Chondrocyte (in vitro differentiated cells): ENCODE measurements at places on chromosomes 1 and 21. TPM values are rescaled to one million over a fixed set of nuclear protein-coding genes. Genes with fewer than 3 reads are reported as not detected.

DNA sequence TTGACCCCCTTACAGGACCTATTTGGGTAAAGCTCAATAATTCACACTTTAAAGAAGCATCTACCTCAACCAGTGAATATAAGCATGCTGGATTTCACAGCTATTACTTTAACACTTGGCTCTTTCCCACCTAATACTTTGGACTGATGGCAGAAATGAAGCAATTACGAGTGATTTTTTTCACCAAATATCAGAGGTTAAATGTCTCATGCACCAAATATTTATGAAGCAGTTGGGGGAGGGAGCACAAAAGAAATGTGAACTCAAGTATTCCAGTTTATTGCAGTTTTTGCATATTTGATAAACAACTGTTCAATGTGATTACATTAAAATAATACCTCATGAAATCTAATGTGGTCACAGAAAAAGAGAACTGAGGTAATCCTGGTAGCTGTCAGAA lies 223.6 kb downstream of the LRRC7 start:
- H3K27me3 ChIP-seq, result peaks cover 19% of the 10 kb centered on the region
- H3K4me3 ChIP-seq, result no peak overlapping the region
- H3K4me1 ChIP-seq, result no peaks in the 10 kb centered on the region

DNA sequence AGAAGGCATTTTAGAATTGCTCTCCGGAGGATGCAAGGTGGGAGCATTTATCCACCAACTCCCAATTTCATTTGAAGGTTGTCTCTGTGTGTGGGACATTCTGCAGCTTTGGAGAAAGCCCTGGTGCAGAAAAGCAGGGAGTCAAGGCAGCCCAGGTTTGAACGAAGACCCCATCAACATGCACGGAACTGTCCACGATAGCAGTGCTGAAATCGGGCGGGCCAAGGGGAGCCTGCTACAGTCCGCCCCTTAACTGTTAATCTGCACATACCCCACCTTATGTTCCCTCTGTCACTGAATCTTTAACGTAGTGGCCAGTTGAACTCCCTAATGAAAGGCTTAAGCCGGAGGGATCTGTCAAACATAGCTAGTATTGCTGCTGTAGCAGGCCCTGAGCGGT lies 68.8 kb upstream of the C1orf174 start:
- no peak for DNase-seq
- H3K27me3 ChIP-seq, result no peaks in the 10 kb centered on the region
- no peak overlapping the region for H3K27ac ChIP-seq
- H3K4me1 ChIP-seq, result no peaks in the 10 kb centered on the region

DNA sequence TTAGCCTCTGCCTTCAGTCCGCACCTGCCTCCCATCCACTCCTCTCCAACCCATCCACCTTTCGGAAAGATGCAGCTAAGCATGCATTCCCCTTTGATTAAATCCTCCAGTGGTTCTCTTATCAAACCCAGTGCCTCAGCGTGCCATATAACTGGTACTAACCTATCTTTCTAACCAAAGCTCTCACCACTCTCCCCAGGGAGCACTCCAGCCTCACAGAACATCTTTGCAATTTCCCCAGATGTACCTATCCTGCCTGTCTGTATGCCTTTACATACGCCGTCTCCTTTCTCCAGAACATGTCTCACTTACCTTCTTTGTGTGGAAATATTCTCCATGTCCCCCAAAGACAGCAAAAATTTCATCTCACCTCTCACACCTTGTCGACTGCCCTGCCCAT lies 80.0 kb downstream of the SLC25A24 start:
- no peak overlapping the region for H3K27ac ChIP-seq
- no peak overlapping the region for H3K4me3 ChIP-seq
- no peaks in the 10 kb centered on the region for H3K36me3 ChIP-seq

GRCh38 chr1:156465747-156466365 lies 34.7 kb downstream of the MEF2D start:
- peaks cover 70% of the 10 kb centered on the region for H3K4me1 ChIP-seq
- DNase-seq, result no peak
- H3K27me3 ChIP-seq, result no peaks in the 10 kb centered on the region
- peak overlapping the region; percentile 97 for H3K27ac ChIP-seq
- H3K36me3 ChIP-seq, result peaks cover 12% of the 10 kb centered on the region
- H3K4me3 ChIP-seq, result peak overlapping the region; percentile 46

GRCh38 chr21:43283136-43283924 lies 114.5 kb downstream of the CRYAA start:
- H3K4me3 ChIP-seq, result no peak overlapping the region
- peaks cover 12% of the 10 kb centered on the region for H3K4me1 ChIP-seq
- H3K36me3 ChIP-seq, result no peaks in the 10 kb centered on the region

GRCh38 chr1:240237305-240237721 lies 145.6 kb downstream of the FMN2 start:
- peaks cover 34% of the 10 kb centered on the region for H3K4me1 ChIP-seq
- DNase-seq, result no peak
- H3K27me3 ChIP-seq, result no peaks in the 10 kb centered on the region
- no peak overlapping the region for H3K27ac ChIP-seq

- peak overlapping the region; percentile 29 for H3K27ac ChIP-seq
- H3K4me1 ChIP-seq, result peaks cover 59% of the 10 kb centered on the region
- no peak overlapping the region for H3K4me3 ChIP-seq
- H3K36me3 ChIP-seq, result no peaks in the 10 kb centered on the region
- H3K27me3 ChIP-seq, result no peaks in the 10 kb centered on the region
These were observed 73.6 kb downstream of the SIPA1L2 start for GRCh38 chr1:232556351-232556750.

- H3K27ac ChIP-seq, result no peak overlapping the region
- no peaks in the 10 kb centered on the region for H3K4me1 ChIP-seq
- H3K27me3 ChIP-seq, result peaks cover 83% of the 10 kb centered on the region
- H3K4me3 ChIP-seq, result no peak overlapping the region
- DNase-seq, result no peak
- no peaks in the 10 kb centered on the region for H3K36me3 ChIP-seq
These were observed 80.0 kb upstream of the CNTN2 start for GRCh38 chr1:204962742-204963632.

- peaks cover 13% of the 10 kb centered on the region for H3K36me3 ChIP-seq
- H3K27ac ChIP-seq, result no peak overlapping the region
- H3K4me3 ChIP-seq, result no peak overlapping the region
- no peaks in the 10 kb centered on the region for H3K4me1 ChIP-seq
- no peak for DNase-seq
- H3K27me3 ChIP-seq, result no peaks in the 10 kb centered on the region
These were observed 33.1 kb downstream of the KIAA0319L start for GRCh38 chr1:35524106-35524505.

DNA sequence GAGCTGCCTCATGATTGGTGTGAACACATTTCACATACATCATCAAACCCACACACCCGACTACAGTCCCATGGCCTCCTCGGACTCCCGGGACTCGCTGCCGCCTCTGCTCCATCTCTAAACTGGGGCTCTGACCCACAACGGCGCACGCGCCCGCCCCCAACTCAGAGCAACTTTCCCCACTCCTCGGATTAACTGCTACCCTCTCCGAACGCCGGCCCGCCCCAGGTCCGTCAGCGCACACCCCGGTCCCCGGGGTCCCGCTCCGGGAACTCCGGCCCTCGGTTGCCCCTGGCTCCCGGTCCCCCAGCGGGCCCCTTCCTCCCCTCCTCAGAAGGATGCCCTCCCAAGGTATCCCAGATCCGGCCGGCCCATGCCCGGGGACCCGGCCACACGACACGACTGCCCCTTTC lies 740 bp downstream of the DSTYK start:
- H3K36me3 ChIP-seq, result no peaks in the 10 kb centered on the region
- peaks cover 6% of the 10 kb centered on the region for H3K27me3 ChIP-seq
- peak overlapping the region; percentile 95 for H3K27ac ChIP-seq
- H3K4me1 ChIP-seq, result peaks cover 14% of the 10 kb centered on the region
- no peak for DNase-seq
- H3K4me3 ChIP-seq, result peak overlapping the region; percentile 95

DNA sequence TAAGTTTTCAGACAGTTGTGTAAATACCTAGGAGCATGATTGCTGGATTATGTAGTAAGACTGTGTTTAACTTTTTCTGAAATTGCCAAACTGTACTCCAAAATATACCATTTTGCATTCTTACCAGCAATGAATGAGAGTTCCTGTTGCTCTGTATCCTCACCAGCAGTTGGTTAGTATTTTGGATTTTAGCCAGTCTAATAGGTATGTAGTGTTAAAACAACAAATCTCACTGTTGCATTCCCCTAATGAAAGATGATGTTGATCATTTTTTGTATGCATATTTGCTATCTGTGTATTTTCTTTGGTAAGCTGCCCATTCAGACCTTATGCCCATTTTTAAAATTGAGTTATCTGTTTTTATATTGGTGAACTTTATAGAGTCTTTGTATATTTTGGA lies 89.9 kb downstream of the RASAL2 start:
- peaks cover 39% of the 10 kb centered on the region for H3K4me1 ChIP-seq
- no peak for DNase-seq
- H3K4me3 ChIP-seq, result no peak overlapping the region
- H3K27ac ChIP-seq, result no peak overlapping the region
- no peaks in the 10 kb centered on the region for H3K27me3 ChIP-seq
- H3K36me3 ChIP-seq, result peaks cover 5% of the 10 kb centered on the region

- peaks cover 17% of the 10 kb centered on the region for H3K4me1 ChIP-seq
- H3K4me3 ChIP-seq, result no peak overlapping the region
- no peaks in the 10 kb centered on the region for H3K36me3 ChIP-seq
- no peak for DNase-seq
- H3K27me3 ChIP-seq, result peaks cover 6% of the 10 kb centered on the region
These were observed 438.2 kb upstream of the LRRC7 start for GRCh38 chr1:69129538-69129937.

- H3K4me1 ChIP-seq, result no peaks in the 10 kb centered on the region
- no peak overlapping the region for H3K27ac ChIP-seq
- H3K27me3 ChIP-seq, result peaks cover 2% of the 10 kb centered on the region
- H3K36me3 ChIP-seq, result no peaks in the 10 kb centered on the region
- no peak for DNase-seq
These were observed 14.6 kb upstream of the ACBD3 start for GRCh38 chr1:226201029-226201593.

DNA sequence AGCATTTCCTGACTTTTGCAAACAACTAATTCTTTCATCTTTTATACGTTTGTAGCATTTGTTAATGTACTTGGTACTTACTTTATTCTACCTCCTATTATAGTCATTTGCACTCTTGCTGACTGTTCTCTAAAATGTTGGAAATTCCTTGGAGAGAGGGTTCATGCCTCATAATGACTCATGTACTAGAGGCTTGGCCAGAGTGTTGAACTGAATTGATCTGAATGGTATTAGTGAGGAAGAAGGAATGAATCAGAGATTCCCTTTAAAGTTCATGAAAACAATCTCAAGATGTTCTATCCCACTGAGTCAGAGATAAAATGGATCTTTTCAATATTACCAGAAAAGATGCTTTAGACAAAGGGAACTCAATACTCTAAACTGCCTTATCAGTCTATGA lies 383.4 kb downstream of the SEC16B start:
- no peak overlapping the region for H3K27ac ChIP-seq
- no peaks in the 10 kb centered on the region for H3K4me1 ChIP-seq
- H3K27me3 ChIP-seq, result no peaks in the 10 kb centered on the region
- H3K4me3 ChIP-seq, result no peak overlapping the region
- H3K36me3 ChIP-seq, result no peaks in the 10 kb centered on the region
- DNase-seq, result no peak

DNA sequence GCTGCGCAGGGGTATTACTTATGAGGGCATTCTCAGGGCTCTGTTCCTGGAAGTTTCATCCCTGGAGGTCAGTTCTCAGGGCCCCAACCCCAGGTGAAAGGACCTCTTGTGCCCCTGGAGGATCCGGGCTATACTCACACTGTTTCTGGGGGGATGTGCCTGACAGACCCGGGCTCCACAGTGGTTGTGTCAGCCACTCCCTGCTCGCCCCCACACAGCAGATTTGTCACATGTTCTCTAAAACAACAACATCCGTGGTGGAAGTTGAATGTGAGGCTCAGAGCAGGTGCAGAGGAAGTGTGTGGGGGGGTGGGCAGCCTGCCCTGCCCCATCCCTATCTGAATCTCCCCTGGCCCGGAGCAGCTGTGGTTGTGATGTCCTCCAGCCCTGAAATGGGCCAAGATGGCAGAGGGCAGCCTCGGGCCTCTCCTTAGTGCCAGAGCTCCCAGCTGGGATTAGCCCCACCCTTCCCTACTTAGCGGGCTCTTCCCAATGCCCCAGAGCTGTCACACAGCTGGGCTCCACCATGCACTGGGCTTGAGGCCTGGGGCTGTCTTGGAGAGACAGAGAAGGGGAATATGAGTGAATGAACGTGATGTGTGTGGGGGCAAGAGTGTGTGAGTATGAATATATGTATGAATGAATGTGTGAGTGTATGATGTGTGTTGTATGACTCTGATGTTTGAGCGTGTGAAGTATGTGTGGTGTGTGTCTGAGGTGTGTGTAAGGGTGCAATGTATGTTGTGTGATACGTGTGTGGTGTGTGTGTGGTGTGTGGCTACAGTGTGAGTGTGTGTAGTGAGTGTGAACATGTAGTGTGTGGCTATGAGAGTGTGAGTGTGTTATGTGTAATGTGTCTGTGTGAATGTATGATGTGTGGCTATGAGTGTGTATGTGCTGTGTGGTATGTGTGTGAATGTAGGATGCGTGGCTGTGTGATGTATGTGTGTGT lies 1.5 kb upstream of the FCMR start:
- H3K27ac ChIP-seq, result no peak overlapping the region
- DNase-seq, result no peak
- H3K27me3 ChIP-seq, result no peaks in the 10 kb centered on the region
- no peak overlapping the region for H3K4me3 ChIP-seq
- no peaks in the 10 kb centered on the region for H3K4me1 ChIP-seq

The FGGY gene
- 9.0 to 13.6 TPM (median 10.6 TPM) in 3 replicates for total RNA-seq

The OR2M3 gene
- not detected in 3 replicates for total RNA-seq

The OR10X1 gene
- not detected in 3 replicates for total RNA-seq

The MSH4 gene
- total RNA-seq, result 0.20 to 0.48 TPM in 2 of 3 replicates, not detected in the other

The SAMD11 gene
- total RNA-seq, result 3.1 to 73.8 TPM (median 3.4 TPM) in 3 replicates

The RPTN gene
- not detected in 3 replicates for total RNA-seq

The ANGPTL3 gene
- 0.10 TPM in 1 of 3 replicates, not detected in the others for total RNA-seq

The CRABP2 gene
- total RNA-seq, result 88.7 to 193 TPM (median 93.5 TPM) in 3 replicates

The S100B gene
- total RNA-seq, result 0.41 TPM in 1 of 3 replicates, not detected in the others
